ENCODE measurements at places on chromosomes 16 and 17.

GRCh38 chr17:81253358-81254131 is 14.4 kb downstream of the NDUFAF8 start:
- DNase-seq: peak; percentile 67

DNA sequence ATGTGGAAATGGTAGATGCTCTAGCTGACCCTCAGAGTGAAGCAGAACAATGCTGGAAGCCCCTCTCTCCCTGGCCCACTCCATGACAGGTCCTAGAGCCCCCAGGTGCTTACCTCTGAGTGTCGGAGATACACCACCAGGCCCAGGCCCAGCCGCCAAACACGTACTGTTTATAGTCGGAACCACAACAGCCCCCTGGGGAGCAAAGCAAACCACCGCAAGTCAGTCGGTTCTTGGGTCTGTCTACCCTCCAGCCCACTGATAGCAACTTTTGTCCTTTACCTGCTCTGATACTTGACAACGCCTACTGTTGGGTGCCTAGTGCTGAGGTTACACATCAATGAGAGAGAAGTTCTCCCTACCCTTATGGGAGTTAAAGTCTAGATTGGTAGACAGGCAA is 8.7 kb downstream of the FLOT2 start:
- DNase-seq: no peak

- DNase-seq: no peak
Observed at GRCh38 chr17:79392598-79392997, 218.3 kb downstream of the RBFOX3 start.

DNA sequence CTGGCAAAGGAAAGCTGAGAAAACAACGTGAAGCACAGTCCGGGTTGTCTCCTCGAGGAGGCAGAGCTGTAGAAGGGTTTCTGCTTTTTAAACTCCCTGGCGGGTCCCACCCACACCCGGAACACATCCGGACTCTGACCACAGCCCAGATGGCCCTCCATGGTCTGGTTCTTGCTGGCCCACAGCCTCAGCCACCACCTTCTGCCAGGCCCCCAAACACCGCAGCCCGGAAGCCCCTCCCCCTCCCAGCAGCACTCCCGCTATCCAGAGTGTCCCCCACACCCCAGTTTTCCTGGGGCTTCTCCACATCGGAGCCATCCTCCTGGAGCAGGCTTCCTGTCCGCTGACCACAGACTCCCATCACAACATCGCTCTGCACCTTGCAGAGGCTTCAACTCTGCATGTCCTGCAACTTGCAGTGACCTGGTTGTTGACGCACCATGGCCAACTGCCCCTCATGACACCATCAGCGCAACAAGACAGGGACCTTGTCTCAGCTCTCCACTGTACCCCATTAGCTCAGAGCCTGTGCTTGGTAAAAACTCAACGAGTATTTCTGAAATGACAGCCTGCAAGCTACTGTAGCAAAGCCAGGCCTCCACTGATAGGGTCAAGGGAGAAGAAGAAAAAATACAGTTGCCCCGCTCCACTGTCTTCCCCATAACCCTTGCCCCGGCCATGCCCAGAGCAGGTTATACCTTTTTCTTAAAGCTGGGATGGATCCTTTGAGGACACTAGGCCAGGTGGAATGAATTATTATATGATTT is 129.8 kb downstream of the C16orf78 start:
- DNase-seq: no peak

DNA sequence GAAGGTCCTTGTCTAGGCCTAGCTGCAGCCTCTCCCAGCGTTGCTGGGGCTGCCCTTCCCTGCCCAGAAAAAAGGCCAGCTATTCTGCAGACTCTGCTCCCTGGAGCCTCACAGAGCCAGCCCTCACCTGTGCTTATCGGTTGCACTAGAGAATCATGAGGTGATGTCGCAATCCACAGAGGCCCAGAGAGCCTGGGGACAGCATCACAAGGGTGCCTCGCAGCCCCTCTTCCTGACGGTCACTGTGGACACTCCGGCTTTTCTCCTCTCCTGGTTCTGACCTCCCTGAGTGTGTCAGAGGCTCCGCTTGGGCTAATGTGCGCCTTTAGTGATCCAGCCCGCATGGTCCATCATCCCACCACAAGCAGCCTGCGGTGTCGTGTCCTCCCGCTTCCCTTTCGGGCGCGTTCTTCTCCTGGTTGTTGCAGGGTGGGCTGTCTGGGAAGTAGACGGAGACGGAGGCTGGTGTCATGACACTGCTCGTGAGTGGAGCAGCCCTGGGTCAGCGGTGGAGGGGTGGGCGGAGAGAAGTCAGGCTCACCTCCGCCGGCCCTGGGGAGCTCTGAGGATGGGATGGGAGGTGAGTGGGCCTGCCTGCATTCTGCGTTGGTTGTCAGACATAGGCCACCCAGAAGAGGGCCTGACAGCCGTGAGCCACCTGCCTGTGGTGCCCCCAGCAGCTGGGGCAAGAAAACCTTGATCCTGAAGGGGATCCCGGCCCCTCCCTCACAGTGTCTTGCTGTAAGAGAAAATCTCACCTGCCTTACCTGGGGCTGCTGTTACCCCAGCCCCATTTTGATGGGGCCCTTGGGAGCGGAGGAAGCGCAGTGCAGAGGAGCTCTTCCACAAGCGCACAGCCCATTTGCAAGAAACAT is 165.9 kb upstream of the CHMP6 start:
- DNase-seq: no peak

DNA sequence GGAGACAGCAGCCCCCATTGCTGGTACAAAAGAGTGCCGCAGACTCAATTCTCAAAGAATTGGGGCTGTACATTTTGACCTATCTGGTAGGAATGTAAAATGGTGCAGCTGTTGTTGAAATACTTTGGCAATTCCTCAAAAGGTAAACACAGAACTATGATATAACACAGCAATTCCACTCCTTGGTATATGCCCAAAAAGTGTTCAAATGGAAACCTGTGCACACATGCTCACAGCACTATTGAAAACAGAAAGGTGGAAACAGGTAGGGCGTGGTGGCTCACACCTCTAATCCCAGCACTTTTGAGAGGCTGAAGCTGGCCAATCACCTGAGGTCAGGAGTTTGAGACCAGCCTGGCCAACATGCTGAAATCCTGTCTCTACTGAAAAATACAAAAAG is 34.7 kb downstream of the ANKRD11 start:
- DNase-seq: no peak

GRCh38 chr17:17455173-17455572 is 21.6 kb upstream of the MED9 start:
- DNase-seq: no peak

DNA sequence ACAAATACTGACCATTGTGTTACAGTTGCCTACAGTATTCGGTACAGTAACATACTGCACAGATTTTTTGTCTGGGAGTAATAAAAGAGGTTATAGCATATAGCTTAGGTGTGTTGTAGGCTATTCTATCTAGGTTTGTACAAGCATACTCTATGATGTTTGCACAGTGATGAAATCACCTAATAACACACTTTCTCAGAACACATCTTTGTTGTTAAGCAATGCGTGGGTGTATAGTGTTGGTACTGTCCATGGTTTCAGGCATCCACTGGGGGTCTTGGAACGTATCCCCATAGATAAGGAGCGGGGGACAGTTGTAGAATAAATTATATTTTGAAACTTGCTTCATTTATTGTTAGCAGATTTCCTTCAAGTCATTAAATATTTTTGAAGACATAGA is 293.3 kb upstream of the TBX2 start:
- no peak for DNase-seq

GRCh38 chr17:82909322-82909904 is 69.6 kb upstream of the ZNF750 start:
- peak; percentile 54 for DNase-seq

GRCh38 chr16:11233727-11234376 is 22.2 kb downstream of the SOCS1 start:
- peak; percentile 88 for DNase-seq

DNA sequence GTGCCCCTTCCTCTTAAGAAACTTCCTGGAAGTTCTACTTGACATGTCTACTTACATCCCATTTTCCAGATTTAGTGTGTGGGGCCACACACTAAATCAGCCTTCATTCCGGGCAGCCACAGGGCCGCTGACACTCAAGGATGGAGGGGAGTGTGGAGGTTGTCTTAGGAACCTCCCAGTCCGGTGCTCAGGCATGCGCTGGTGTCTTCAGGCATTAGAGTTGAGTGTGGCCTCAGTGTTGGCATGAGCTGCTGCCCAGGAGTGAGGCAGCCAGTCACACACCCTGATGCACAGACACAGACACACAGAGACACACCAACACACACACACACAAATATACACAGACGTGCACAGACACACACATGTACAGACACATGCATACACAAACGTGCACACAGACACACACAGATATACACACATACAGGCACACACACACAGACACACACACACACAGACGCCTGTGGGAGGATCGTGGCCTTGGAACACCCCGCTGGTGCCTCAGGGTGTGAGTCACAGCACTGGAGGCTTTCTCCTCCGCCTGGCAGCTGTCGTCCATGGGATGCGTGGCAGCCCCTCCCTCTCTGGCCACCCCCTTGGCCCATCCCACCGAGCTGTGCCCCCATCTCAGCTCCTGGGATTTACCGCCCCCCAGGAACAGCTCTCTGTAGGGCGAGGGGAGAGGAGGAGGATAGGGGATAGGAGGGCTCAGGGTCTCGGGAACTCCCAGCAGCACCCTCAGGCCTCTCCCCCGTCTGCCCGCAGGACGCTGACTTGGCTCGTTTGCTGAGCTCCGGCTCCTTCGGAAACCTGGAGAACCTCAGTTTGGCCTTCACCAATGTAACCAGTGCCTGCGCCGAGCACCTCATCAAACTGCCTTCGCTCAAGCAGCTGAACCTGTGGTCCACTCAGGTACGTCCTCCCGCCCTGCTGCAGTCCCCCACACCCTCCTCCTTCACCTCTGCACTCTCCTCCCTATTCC is 75.6 kb upstream of the PLCG2 start:
- no peak for DNase-seq

Data from stimulated activated CD8-positive, alpha-beta memory T cell treated with anti-CD3 and anti-CD28 coated beads, Interleukin-4, amount 100 ng/mL, for 48 hours (primary cell).